ENCODE measurements at places on chromosomes 5 and 9. TPM values are rescaled to one million over a fixed set of nuclear protein-coding genes. Genes with fewer than 3 reads are reported as not detected.

DNA sequence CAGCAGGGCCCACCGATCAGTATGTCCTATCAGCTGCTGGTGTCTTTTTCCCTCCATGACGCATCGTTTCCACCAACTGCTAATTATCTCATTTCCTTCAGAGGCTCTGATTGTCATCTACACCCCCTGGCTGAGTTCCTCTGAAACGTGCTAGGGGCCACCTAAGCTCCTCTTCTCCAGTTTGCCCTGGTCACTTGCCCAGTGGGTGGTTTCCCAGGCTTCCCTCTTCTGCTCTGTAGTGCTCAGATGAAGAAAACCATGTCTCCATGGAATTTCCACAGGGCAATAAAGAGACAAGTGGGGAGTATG lies 65.3 kb downstream of the TSTD2 start:
- no peak for DNase-seq
- H3K4me1 ChIP-seq: no peaks in the 10 kb centered on the region
- H3K27ac ChIP-seq: no peak overlapping the region
- H3K4me3 ChIP-seq: no peak overlapping the region
- H3K27me3 ChIP-seq: no peaks in the 10 kb centered on the region

- DNase-seq: no peak
- no peak overlapping the region for H3K4me3 ChIP-seq
- no peaks in the 10 kb centered on the region for H3K4me1 ChIP-seq
- peaks cover 22% of the 10 kb centered on the region for H3K27me3 ChIP-seq
- no peaks in the 10 kb centered on the region for H3K36me3 ChIP-seq
Measured at GRCh38 chr5:42426016-42426415, 2.8 kb downstream of the GHR start.

DNA sequence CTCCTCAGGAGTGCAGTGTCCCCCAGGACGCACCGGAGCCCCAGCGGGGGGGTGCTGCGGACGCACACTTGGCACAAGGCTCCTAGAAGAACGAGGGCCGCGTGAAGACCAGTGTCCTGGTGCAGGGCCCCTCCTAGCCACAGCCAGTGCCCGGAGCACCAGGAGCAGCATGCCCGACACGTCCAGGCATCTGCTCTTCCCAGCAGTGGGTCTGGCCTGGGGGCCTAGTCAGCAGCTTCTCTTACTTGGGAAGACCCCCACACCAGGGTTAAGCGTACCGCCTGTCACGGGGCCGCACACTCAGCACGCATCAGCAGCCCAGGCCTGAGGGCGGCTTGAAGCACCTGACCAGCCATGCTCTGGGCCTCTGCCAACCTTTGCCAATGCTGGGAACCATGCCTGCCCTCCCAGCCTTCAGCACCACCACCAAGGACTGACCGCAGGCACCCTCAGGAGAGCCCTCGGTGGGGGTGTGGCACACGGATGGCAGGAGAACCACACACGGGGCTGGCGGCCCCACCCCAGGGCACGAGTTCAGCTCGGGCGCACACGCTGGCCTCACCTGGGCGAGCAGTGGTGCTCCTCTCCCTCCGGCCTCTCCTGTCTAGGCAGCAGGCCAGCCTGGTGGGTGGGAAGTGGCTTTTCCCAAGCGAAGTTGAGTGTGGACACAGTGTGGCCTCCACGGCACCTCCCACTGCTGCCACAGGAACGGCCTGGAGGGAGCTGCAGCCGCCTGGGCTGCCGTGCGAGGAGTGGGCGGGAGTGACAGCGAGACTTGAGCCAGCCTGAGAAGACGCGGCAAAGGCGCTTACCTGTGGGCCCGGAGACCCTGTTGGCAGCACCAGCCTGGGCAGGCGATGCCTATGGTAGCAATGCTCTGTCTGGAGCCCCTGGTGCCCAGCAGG lies 12.0 kb upstream of the AJM1 start:
- no peaks in the 10 kb centered on the region for H3K4me1 ChIP-seq
- peaks cover 80% of the 10 kb centered on the region for H3K36me3 ChIP-seq
- no peaks in the 10 kb centered on the region for H3K27me3 ChIP-seq

The CACNA1B gene
- 1.1 TPM for total RNA-seq

- H3K27ac ChIP-seq: peak within 1 kb of the TSS; percentile 93
- H3K36me3 ChIP-seq: peaks cover 11% of the 10 kb centered on the region
- peak within 1 kb of the TSS; percentile 97 for H3K4me3 ChIP-seq
- H3K27me3 ChIP-seq: no peaks in the 10 kb centered on the region
- peak; percentile 94 for DNase-seq
Measured at GRCh38 chr5:62403411-62404250, at the start of gene DIMT1. DIMT1 (minus strand) TSS chr5:62403905; CDS start chr5:62403772, 133 bp downstream.

GRCh38 chr5:153209016-153209415 lies 281.5 kb upstream of the GRIA1 start:
- H3K36me3 ChIP-seq: no peaks in the 10 kb centered on the region
- H3K4me3 ChIP-seq: no peak overlapping the region
- no peak overlapping the region for H3K27ac ChIP-seq
- no peaks in the 10 kb centered on the region for H3K27me3 ChIP-seq
- H3K4me1 ChIP-seq: no peaks in the 10 kb centered on the region

DNA sequence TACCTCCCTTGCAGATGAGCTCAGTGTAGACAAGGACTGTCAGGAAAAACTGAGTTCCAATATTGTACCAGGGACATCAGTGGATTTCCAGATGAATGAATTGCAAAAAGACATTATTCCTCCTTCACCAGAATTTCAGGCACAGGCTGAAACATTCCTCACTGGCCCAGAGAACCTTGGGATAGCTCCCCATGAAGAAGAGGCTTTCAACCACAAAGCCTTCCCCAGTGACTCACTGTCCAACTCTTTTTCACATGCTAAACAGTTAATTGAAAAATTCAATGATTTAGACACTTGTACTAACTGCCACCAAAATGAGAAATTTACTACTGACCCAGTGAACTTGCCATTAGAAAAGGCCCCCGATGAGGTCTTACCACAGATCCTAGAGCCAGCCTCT lies 144.5 kb downstream of the UNC13B start:
- no peak for DNase-seq
- no peaks in the 10 kb centered on the region for H3K36me3 ChIP-seq
- H3K4me1 ChIP-seq: no peaks in the 10 kb centered on the region
- H3K27me3 ChIP-seq: peaks cover 2% of the 10 kb centered on the region
- H3K4me3 ChIP-seq: no peak overlapping the region

DNA sequence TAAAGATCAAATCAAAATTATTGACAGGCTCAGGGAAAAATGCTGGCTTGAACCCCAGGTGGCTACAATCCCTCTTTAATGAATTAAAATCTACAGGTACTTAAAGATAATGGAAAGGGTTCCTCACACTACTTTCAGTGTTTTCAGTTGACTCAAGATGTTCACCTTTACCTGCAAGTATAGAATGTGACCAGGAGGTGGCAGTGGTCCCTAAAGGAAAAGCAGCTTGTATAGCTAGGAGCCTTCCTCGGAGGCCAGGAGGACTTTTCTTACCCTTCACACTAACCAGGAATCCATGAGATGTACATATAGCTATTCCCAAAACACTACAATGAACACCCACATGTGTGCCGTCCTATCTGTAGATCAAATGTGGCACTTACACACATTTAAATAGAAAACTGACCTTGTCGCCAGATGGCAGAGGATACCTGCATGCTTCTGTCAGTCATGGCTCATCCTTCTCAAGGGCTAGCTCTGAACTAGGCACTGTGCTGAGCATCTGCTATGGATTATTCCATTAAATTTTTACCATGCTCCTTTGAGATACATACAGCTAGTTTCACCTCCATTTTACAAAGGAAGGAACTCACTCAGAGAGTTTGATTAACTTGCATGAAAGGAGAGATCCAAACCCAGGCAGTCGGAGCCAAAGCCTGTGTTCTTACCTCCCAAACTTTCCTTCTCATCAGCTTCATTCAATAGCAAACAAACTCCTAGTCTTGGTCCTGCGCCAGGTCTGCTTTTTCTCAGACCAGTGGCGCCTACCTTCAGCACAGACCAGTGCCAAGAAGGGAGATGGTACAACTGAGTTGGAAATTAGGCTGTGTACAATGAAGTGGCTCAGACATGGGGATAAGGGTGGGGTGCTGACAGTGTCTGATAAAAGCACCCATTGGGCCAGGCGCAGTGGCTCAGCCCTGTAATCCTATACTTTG lies 24.5 kb downstream of the C9orf152 start:
- DNase-seq: peak; percentile 95
- no peak overlapping the region for H3K27ac ChIP-seq
- H3K4me3 ChIP-seq: no peak overlapping the region
- H3K4me1 ChIP-seq: peaks cover 16% of the 10 kb centered on the region
- no peaks in the 10 kb centered on the region for H3K27me3 ChIP-seq

DNA sequence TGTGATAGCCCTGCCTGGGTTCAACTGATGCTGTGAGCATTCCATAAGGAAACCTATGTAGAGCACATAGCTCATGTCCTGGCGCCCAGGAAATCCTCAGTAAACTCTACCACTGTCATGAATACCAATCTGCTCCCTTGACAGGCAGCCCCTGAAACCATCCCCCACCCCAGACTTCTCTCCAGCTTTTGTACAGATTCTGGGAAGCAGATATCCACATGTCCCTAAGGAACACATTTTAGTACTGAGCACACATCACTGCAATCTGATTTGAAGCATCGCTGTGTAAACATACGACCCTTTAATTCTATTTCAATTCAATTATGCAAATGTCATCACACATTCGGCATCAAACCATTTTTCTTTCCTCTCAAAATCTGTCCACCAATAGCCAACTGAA lies 89.5 kb upstream of the FSTL4 start:
- H3K27ac ChIP-seq: no peak overlapping the region
- DNase-seq: no peak
- no peaks in the 10 kb centered on the region for H3K4me1 ChIP-seq
- no peaks in the 10 kb centered on the region for H3K36me3 ChIP-seq
- no peak overlapping the region for H3K4me3 ChIP-seq

DNA sequence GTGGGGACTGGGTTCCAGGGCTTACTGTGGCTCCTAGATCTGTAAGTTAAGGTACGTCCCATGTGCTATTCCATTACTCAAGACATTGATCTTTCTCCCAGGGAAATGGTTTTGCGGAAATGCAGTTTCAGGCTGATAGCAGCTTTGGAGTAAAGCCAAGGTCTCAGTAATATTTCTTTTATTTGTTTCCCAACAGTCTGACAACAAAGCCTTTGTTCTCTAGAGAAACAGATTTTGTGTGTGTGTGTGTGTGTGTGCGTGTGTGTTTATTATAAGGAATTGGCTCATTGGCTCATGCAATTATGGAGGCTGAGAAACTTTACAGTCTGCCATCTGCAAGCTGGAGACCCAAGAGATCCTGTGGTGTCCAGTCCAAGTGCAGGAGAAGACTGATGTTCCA lies 12.1 kb upstream of the POC5 start:
- no peaks in the 10 kb centered on the region for H3K27me3 ChIP-seq
- H3K36me3 ChIP-seq: no peaks in the 10 kb centered on the region
- DNase-seq: no peak
- no peaks in the 10 kb centered on the region for H3K4me1 ChIP-seq

- no peak for DNase-seq
- no peak overlapping the region for H3K4me3 ChIP-seq
- no peaks in the 10 kb centered on the region for H3K4me1 ChIP-seq
- H3K27ac ChIP-seq: no peak overlapping the region
- no peaks in the 10 kb centered on the region for H3K36me3 ChIP-seq
Measured at GRCh38 chr9:39587844-39588499, 232.5 kb downstream of the SPATA31A1 start.

- H3K4me3 ChIP-seq: no peak overlapping the region
- H3K36me3 ChIP-seq: no peaks in the 10 kb centered on the region
- H3K27ac ChIP-seq: peak overlapping the region; percentile 58
- H3K4me1 ChIP-seq: peaks cover 2% of the 10 kb centered on the region
- H3K27me3 ChIP-seq: no peaks in the 10 kb centered on the region
Measured at GRCh38 chr5:38809388-38810359, 36.1 kb upstream of the OSMR start.

DNA sequence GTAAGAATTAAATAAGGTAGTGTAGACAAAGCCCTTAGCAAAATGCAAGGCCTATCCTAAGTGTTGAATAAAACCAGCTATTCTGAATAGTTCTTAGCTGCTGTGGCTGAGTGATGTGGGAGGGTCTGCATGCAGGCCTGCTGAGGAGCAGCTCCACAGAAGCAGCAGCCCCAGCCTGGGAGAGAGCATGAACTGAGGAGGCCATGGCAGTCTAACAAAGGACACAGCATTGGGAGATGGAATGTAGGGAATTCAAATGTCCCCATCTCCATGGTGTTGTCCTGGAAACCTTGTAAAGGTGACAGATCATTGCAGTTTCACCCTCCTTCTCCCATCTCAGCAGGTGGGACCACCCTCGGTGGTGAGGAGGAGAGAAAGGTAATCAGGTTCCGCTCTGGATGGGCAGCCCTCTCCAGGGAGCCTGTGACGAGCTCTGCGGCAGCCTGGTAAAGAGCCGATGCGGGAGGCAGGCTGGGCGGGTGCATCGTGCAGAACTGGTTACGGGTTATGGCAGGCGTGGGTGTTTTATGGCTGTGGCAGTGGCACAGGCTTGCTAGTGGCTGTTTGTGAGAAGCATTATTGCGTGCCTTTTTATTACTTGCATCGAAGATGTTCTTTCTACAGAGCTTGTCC lies 199.9 kb upstream of the GLRA1 start:
- H3K27ac ChIP-seq: no peak overlapping the region
- H3K27me3 ChIP-seq: no peaks in the 10 kb centered on the region

The ARL14EPL gene
- total RNA-seq: not detected

GRCh38 chr9:116907989-116908388 lies 220.9 kb downstream of the TRIM32 start:
- DNase-seq: no peak
- no peaks in the 10 kb centered on the region for H3K27me3 ChIP-seq
- H3K4me1 ChIP-seq: no peaks in the 10 kb centered on the region
- H3K4me3 ChIP-seq: no peak overlapping the region
- H3K36me3 ChIP-seq: no peaks in the 10 kb centered on the region

GRCh38 chr5:151497391-151498002 lies 50.1 kb downstream of the SLC36A1 start:
- no peak overlapping the region for H3K27ac ChIP-seq
- no peaks in the 10 kb centered on the region for H3K4me1 ChIP-seq
- no peaks in the 10 kb centered on the region for H3K27me3 ChIP-seq
- H3K4me3 ChIP-seq: no peak overlapping the region
- peaks cover 2% of the 10 kb centered on the region for H3K36me3 ChIP-seq
- DNase-seq: no peak

The OTP gene
- 0.05 TPM for total RNA-seq

DNA sequence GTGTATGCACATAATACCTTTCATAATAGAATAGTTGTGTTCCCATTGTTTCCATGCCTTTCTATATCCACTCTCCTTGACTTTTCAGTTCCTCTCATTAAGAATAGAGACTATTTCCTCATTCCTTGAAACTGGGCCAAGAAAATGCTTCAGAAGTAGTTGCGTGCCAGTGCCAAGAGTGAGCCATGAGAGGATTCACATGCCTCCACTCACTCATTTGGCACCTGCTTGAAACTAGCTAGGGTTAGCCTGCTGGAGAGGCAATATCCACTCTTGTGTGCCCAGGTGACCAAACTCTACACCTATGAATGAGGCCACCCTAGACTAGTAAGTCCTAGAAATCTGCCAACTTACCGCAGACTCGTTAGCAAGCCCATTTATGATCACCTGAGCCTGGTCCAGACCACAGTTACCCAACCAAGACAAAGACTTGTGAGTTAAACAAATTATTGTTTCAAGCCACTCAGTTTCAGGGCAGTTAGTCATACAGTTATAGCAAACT lies 276.3 kb downstream of the EPB41L4A start:
- H3K4me1 ChIP-seq: no peaks in the 10 kb centered on the region
- no peak for DNase-seq
- H3K36me3 ChIP-seq: no peaks in the 10 kb centered on the region
- no peaks in the 10 kb centered on the region for H3K27me3 ChIP-seq

The TOR1B gene
- 15.5 TPM for total RNA-seq

GRCh38 chr9:77149879-77150278 lies 27.5 kb upstream of the VPS13A start:
- H3K27me3 ChIP-seq: no peaks in the 10 kb centered on the region
- H3K36me3 ChIP-seq: no peaks in the 10 kb centered on the region
- H3K27ac ChIP-seq: no peak overlapping the region
- H3K4me1 ChIP-seq: no peaks in the 10 kb centered on the region
- H3K4me3 ChIP-seq: no peak overlapping the region

The CCNI2 gene
- total RNA-seq: 8.1 TPM
